ENCODE measurements at places on chromosomes 5 and 9.

- no peak for DNase-seq
These were observed 23.4 kb upstream of the ARAP3 start for GRCh38 chr5:141705469-141705868.

GRCh38 chr5:29963956-29964355, 1229.5 kb upstream of the CDH6 start:
- no peak for DNase-seq

DNA sequence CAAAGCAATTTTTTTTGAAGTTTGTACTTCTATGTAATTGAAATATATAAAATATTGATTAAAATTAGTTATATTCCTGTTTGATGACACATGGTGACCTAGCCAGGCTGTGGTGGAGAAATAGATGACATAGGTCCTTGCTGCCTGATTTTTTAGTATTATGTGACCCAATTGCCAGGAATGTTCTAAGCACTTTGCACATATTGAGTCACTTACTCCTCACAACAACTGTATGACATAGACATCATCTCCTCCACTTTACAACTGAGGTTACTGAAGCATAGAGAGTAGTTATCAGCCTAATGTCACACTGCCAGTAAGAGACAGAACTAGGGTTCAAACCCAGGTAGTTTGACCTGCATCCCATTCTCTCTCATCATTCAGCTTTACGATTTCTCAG, 26.2 kb upstream of the SNX18 start:
- no peak for DNase-seq

GRCh38 chr5:143938230-143938629, 126.3 kb downstream of the HMHB1 start:
- no peak for DNase-seq

GRCh38 chr5:67253911-67254310, 57.3 kb upstream of the CD180 start:
- DNase-seq: no peak

DNA sequence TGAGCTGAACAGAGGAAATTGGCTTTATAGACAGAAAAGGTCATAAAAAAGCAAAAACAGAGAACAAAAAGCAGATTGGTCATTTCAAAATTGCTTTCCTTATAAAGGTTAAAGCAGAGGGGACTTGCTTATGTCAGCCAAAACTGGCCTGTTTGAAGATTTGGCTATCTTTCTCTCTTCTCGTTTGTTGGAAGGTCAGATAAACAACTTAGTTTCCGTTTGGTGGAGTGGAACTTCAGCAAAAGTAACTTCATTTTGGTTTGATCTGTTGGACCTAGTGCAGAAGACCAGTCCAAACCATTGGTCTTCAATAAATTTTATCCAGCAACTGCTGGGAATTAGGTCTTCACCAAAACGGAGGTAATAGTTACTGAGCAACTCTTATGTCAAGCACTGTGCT, 45.1 kb upstream of the HMGCS1 start:
- DNase-seq: no peak

- DNase-seq: no peak
These were observed 39.0 kb downstream of the CACNA1B start for GRCh38 chr9:137916540-137916939.

GRCh38 chr9:98024702-98025101, 31.8 kb upstream of the NANS start:
- DNase-seq: no peak

DNA sequence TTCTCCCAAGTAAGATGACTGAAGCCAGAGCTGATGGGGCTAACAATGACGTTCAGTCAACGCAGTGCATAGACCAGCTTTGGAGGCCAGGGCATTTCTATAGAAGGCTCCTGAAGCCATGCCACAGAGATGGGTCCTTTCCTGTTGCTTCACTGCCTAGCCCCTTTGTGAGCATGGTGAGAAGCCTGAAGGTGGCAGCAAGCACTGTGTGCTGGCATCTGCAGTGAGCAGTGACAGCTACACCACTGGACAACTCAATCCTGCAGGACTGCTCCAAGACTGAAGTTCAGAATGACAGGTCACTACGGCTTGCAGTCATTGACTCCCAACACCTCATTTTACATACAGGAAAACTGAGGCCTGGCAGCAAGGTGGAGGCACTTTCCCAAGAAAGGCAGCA, 229.0 kb downstream of the TSSK1B start:
- DNase-seq: no peak
